Astrocyte (in vitro differentiated cells and primary cell): ENCODE measurements at places on chromosomes 3 and 15. TPM values are rescaled to one million over a fixed set of nuclear protein-coding genes. Genes with fewer than 3 reads are reported as not detected.

DNA sequence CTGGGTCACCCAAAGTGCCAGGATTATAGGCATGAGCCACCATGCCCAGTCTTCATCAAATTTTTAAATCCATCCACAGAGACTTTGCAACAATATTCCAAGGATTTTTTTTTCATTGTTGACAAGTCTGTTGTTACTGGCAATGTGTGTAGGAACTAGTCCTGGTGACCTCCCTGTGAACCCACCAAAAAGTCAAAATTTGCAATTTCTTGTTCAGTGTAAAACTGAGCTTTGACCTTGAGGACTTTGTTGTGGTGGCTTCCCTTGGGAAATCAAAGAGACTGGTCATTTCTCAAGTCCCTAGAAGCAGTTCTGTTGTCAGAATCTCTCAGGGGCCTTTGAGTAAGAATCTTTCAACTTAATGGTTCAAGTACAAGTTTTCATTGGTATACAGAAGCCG lies 36.9 kb upstream of the COL8A1 start:
- DNase-seq, result no peak

DNA sequence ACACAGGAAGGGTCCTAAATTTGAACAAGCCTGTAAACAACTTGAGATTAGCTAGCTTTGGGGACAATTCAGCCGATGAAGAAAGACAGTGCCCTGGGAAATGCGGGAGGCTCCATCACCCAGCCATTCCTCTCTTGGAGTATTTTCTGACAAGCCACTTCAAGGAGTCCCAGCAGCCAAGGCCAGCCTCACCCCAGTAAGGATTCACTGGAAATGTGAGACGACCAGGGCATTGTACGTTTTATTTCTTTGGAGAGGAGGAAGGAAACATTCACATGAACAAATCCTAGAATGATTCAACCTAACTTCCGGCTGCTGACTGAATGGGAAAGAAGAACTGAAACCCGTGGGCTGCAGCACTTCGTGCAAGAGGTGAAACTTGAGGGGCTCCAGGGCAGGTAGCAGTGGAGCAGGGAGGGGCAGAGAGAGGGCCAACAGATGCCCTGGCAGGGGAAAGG lies 116.4 kb upstream of the ARHGEF3 start:
- no peak for DNase-seq

DNA sequence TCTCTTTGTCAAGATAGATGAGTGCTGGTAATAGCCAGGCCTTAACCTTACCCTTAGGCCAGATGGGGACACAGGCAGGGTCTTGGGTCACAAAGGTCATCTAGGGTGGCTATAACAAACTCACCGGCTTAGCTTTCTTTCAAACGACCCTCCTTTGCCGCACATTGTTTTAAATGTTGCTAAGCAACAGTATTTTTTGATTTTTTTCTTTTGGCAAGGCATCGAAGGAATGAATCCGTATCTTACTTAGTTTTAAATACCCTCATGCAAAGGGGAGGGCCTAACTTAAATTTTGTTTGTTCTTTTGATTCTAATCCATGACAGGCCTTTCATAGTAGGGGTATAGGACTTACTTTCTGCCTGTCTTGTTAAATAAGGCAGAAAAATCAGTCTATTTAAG lies 35.2 kb downstream of the ITPR1 start:
- DNase-seq, result no peak

DNA sequence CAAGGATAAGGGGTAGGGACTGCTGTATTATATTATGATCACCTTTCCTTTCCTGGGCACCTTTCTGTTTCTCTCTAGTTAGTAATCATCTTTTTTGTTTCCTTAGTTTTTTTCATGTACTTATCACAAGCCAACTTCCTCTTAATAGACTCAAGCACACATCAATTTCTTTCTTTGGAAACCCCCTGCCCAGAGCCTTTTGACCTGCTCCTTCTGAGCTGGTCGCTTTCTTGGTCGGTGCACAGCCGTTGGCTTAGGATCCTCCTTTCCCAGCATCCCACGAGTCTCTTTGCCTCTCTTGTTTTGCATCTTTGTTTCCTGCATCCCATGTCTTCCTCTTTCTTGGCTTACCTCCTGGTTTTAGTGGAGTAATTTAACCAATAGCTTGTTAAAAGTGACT lies 26.9 kb downstream of the GASK1A start:
- DNase-seq, result no peak

- peak; percentile 41 for DNase-seq
Measured at GRCh38 chr3:146464005-146464595, 5.3 kb downstream of the PLSCR2 start.

- DNase-seq, result peak; percentile 49
Measured at GRCh38 chr3:81592101-81592500, 169.3 kb downstream of the GBE1 start.

- no peak for DNase-seq
Measured at GRCh38 chr3:15403495-15403894, 23.8 kb downstream of the METTL6 start.

DNA sequence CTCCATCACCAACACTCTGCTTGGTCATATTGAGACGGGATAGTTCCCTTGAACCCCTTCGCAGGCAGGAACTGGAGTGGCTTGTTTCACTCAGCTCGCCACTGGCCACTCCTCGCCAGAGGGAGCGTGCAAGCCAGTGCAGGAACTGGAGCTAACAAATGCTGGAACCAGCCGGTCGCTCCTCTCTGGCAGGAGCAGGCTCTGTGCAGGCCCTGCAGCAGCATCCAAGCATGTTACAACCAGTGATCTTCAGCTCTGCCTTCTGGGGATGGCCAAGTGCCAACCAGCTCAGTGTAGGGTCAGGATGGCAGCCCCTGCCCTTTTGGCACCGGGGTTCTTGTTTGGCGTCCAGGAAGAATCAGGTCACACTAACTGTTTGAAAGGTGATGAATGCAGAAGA lies 329.0 kb upstream of the AZI2 start:
- DNase-seq, result no peak

GRCh38 chr3:117606866-117607265 lies 897.3 kb downstream of the TUSC7 start:
- peak; percentile 57 for DNase-seq

DNA sequence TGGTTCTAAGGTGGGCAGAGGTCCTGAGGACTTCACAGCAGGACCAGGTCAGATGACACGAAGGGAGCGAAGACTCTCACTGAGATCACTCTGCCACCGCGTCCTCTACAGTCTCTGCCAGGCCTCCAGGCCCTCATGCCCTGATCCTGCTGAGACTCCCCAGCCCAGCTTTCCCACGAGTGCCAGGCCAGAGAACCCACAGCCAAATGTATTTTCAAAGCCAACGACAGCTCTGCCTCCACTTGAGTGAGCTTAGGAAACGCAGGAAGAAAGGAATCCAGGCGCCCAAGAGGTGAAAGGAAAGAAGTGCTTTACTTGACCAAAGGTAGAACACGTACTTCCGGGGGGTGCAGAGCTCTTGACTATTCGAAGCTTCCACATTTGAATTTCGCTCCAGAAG lies 275.0 kb downstream of the XXYLT1 start:
- no peak for DNase-seq

- no peak for DNase-seq
Measured at GRCh38 chr15:60729850-60730458, 251.0 kb upstream of the ICE2 start.

DNA sequence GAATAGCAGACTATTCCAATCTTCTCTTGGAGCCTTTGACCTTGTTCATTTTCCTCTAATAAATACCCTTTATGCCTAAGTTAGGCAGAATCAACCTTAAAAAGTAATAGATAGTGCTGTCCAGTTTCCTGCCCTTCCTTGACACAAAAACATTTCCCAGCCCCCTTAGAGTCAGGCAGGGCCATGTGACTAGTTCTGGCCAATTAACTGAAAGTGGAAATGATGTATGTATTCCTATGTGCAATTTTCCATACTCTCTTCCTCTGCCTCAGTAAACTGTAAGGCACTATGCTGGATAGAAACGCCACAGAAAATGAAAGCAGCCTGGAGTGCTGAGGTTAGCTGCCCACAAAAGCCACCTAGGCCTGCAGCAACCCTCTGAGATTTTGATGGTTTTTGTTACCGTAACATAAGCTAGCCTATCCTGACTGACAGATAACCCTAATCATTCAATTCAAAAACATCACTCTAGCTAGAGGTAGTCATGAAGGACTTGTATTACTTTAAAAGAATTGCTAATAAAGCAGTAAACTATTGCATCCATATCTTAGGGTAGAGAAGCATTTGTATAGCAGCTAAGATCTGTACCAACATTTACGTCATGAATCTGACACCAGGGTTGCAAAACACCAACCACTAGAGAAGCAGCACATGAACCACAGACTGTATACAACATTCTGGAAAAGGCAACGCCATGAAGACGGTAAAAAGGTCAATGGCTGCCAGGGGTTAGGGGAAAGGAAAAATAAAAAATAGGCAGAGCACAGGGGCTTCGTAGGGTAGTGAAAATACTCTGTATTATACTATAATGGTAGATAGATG lies 112.9 kb downstream of the ULK4 start:
- DNase-seq, result no peak

DNA sequence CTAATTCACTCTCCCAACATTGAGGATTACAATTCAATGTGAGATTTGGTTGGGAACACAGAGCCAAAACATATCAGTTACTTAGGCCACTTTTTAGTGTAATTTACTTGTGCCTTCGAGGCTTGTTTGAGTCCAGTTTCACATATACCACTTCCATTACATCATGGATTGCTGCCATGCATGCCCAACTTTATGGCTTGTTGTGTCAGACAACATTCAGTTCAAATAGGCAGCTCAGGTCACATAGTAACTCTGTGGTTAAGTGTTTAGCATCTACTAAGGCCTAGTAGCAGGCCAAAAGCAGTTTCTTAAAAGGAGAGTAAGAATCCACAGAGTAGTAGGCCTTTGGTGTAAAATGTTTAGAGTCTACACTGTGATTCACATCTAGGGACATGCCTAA lies 164.3 kb upstream of the GMNC start:
- DNase-seq, result no peak

DNA sequence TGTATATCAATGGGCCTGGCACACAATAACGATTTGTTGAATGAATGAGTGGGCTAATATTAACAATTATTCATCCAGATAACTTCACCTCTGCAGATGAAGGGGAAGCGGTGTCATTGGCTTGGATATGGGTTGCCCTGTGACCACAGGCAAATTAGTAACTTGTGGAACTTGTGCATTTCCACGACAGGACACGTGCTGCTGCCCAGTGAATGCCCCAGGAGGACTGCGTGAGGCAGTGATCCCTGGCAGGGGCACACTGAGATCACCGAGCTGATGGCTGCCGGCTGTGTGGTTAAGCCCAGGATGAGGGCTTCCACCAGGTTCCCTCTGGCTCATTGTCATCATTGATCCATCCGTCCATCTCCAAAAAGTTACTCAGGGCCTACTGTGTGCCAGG lies 84.1 kb upstream of the HACD2 start:
- no peak for DNase-seq

GRCh38 chr15:63506537-63507035 lies 2.2 kb downstream of the USP3 start:
- DNase-seq, result peak; percentile 19

DNA sequence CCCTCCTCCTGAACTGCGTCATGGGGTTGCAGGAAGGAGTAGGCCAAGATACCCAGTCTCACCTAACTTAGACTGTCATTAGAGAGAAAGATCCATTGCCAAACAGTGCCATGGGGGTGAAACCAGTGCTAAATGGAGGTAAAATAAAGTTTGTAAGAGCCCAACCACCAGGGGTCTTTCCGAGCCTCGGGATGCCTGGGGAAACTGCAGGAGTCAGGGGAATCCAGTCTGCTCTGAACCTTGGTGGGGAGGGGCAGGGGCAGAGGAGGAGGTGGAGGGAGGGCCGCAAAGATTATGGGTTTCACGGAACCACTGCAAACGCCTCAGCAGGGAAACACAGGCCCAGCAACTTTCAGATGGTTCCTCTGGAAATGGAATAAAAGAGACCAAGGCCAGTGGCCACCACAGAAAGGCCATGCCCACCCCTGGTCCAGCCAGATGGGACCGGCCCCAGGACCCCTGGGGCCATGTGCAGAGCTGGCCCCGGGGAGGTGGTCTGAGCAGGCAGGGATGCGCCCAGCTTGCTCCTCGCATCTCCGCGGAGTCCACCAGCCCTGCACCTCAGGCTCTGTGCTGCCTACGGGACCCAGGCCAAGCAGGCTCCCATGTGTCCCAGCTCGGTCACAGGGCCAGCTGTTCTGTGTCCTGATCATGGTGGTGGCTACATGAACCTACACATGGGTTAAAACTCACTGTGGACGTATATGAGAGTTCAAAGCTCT lies 19.8 kb upstream of the GP9 start:
- DNase-seq, result no peak

DNA sequence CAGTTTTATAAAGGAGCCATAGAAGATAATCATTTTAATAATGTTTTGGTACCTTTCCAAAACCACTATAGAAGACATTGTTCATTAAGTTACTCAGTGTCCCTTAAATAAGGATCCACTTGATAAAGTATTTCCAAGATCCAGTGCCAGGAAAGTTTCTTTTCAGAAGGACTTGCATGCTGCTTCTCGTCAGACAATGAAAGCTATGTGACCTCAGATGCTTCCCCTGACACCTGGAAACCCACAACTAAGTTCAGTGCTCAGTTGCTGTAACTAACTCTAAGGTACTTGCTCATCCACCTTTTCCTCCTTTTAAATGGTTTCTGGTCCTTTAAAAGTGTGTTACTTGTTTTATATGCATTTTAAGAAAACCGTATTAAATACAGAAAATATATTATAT lies 7.3 kb downstream of the SSR3 start:
- DNase-seq, result peak; percentile 85

DNA sequence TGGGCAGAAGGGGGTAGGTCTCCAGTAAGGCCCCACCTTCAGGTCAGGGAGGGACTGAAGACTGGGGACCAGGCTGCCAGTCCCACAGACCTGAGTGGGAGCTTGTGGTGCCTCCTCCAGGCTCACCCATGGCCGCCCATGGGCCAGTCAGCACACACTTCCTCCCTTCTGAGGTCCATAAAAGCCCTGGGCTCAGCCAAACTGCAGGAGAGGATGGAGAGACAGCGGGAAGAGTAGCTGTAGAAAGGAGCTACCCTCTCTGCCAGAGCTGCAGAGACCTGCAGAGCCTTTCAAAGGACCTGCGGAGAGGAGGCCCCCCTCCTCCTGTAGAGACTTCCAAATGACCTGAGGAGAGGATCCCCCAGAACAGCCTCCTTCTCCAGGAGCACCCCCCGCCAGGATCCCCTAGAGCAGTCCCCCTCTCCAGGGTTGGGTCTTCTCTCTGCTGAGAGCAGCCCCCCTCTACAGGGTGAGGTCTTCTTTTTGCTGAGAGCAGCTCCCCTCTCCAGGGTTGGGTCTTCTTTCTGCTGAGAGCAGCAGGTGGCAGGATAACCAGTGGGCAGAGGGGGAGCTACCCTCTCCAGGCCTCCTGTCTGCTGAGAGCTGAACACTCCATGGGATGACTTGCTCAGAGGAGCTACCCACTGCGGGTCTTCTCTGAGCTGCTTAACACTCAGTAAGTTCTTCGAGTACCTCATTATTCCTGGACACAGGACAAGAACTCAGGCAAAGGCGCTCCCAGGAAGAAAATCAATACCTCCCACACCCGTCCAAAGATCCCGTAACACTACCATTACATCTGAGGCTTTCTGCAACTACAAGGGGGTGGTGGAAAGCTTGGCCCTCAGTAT lies 5.0 kb upstream of the SKIC8 start:
- no peak for DNase-seq

GRCh38 chr15:89575656-89576416 lies 567 bp downstream of the TICRR start:
- no peak for DNase-seq

Gene ANKUB1
- not detected in 2 replicates for total RNA-seq

Gene TGM4
- total RNA-seq, result 0.18 TPM in 1 of 2 replicates, not detected in the other

Gene CHRNA5
- total RNA-seq, result 1.5 and 2.5 TPM in 2 replicates

Gene IGSF11
- total RNA-seq, result 0.22 and 0.39 TPM in 2 replicates

Gene MNS1
- 0.86 and 1.6 TPM in 2 replicates for total RNA-seq

Gene ADAMTS7
- 21.4 and 25.5 TPM in 2 replicates for total RNA-seq

Gene PLSCR4
- 1.1 and 1.3 TPM in 2 replicates for total RNA-seq

Gene ABI3BP
- 1.1 and 2.1 TPM in 2 replicates for total RNA-seq

Gene TJP1
- 118 and 137 TPM in 2 replicates for total RNA-seq

Gene KBTBD8
- total RNA-seq, result 9.2 and 9.4 TPM in 2 replicates

Gene DUT
- 41.4 and 45.8 TPM in 2 replicates for total RNA-seq

Gene PIGZ
- 0.48 and 0.54 TPM in 2 replicates for total RNA-seq
